ENCODE measurements at places on chromosomes 12 and 14. TPM values are rescaled to one million over a fixed set of nuclear protein-coding genes. Genes with fewer than 3 reads are reported as not detected.

- DNase-seq, result no peak
These were observed 79.8 kb upstream of the DIO2 start for GRCh38 chr14:80291101-80291500.

- DNase-seq, result no peak
These were observed 41.3 kb upstream of the CTDSP2 start for GRCh38 chr12:57887631-57888408.

DNA sequence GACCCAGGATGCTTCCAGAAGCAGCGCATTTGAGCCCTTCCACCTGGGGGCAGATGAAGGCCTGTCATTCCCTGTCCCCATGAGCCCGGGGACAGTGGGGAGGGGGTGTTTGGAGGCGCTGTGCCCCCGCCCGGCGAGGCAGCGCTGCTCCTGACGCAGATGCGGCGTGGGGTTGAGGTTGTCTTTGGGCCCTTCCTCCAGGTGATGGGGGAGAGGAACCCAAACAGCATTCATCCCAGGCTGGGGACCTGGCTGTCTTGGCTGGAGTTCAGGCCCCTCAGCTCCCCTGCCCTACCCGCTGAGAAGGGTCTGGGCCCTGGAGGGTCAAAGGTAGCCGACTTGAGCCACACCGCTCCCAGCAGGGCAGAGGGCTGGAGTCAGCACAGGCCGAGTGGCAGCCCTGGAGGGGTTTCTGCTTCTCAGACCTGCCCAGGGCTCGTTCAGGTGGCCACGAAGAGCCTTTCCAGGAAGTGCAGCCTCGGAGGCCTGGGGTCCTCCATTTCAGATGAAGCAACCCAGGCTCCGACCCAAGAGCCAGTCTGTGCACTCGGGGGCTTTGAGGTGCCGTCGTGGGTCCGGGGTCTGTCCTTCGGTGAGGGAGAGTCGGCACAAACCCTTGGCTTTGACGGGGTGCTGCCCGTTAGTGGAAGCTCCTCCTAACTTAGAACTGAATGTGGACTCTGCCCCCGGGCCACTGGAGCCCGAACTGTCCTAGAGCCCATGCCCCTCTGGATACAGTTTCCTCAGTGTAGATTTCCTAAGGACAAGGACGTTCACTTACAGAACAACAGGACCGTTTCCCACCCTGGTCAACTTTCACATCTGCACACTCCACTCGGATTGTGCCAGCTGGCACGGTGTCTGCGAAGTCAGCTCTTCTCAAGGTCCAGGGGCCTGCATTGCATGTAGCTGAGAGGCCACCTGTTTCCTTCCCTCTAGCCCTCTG, 16.1 kb downstream of the ACADS start:
- DNase-seq, result peak; percentile 69

- DNase-seq, result no peak
These were observed 218.6 kb upstream of the SYT1 start for GRCh38 chr12:78645956-78646355.

DNA sequence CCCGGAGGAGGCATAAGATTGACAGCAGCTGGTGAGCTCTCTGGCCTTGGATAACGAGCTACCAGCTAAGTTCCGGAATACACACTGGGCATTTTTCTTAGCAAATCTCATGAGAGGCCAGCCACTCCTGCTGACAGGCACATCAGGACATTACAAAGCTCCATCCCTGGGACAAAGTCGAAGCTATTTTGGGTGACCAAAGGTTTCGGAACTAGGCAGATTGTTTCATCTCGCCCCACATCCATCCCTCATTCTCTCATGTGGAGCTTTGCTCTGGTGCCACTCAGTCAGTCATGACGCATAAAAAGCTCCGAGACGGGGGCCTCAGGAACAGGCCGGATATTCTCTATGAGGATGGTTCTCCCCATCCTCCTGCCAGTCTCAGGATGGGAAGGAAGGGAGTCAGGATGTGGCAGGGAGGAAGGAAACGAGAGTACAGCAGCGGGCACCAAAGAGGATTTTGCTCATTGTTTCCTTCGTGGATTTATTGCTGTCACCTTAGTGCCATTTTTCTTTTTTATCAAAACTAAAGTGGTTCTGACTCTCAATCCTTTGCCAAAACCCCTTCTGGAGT, 253.1 kb upstream of the FKBP4 start:
- no peak for DNase-seq

DNA sequence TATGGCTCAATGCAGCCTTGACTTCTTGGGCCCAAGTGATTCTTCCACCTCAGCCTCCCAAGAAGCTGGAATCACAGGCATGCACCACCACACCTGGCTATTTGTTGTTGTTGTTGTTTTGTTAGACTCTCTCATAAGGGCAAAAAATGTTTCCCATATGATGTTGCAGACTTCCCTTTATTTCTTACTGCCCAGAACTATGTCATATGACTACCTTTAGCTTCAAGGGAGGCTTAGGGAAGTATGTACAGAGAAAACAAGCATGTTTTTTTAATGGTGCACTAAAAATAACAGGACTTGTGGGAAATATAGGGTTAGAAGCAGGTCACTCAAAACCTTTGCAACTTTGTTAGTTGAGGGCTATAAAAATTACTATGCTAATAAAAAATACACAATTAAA, 4.3 kb upstream of the GPR19 start:
- no peak for DNase-seq

Gene IFT43
- total RNA-seq, result 13.7 TPM

DNA sequence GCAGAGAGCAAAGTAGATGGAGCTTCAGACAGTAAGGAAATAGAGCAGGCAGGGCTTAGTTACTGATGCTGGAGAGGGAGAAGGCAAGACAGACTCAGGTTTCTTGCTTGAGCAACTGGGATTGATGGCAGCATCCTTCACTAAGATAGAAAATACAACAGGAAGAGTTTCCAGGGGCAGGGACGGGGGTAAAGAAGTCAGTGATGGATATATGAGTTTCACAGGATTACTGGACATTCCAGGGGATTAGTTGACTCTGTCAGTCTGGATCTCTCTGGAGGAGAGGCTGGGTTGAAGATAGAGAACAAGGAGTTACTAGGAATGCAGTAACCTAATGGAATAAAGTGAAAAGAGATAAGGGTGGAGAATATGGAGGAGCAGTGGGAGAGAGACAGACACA, 74.5 kb upstream of the ATF1 start:
- no peak for DNase-seq

Gene AQP6
- total RNA-seq, result 0.28 TPM

DNA sequence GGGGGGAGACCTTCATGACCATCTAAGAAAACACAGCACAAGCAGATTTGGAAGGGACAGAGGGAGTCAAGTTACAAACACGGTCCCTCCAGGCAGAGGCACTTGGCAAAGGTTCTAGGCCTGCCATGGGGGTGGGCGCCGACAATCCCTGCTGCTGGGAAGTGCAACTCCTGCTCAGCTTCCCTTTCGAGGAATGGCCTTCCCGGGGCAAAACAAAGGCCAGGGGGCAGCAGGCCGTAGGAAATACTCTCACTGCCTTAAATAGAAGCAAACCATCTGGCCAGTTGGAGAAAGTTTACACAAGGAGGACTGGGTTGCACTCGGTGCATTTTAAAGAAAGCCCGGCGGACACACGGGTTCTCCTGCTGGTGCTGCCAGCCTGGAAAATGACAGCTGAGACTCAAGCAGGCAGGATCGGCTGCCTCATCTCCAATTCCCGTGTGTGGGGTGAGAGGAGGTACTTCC, 65.8 kb downstream of the ITPK1 start:
- no peak for DNase-seq

- DNase-seq, result no peak
These were observed 29.1 kb downstream of the SYNE2 start for GRCh38 chr14:63881926-63882325.

Gene LMO3
- total RNA-seq, result 0.15 TPM

DNA sequence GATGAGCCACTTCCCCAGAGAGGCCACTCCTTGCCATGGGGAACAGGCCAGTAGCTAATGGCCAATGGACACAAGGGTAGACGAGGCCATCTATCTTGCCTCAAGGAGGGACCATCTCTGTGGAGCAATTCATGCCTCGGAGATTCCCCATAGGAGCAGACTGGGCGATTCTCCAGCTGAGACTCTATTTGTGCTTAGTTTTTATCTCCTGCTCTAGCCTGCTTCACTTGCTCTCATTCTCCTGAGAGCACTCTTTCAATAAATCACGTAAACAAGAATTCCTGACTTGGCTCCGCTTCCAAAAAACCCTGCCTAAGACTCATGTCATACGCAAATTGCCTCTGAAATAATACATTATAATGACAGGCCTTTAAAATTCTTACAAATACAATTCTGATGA, 396.4 kb upstream of the USP15 start:
- no peak for DNase-seq

- peak; percentile 49 for DNase-seq
These were observed 3.0 kb downstream of the EVL start for GRCh38 chr14:100067971-100068959.

DNA sequence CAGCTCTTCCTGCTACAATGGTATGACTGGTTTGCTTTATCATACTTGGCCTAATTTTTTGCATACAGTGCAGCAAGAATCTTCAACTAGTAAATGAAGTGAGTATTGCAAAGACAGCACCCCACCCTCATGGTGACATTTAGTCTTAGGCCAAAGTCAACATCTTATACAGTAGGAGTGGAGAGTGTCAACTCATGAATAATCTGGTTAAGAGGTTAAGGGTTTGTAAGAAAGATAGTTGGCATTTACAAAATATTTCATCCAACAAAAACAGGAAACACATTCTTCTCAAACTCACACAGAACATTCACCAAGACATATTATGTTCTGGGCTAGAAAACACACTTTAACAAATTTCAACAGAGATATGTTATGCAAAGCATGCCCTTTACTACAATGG, 2.2 kb upstream of the OAS1 start:
- DNase-seq, result no peak

DNA sequence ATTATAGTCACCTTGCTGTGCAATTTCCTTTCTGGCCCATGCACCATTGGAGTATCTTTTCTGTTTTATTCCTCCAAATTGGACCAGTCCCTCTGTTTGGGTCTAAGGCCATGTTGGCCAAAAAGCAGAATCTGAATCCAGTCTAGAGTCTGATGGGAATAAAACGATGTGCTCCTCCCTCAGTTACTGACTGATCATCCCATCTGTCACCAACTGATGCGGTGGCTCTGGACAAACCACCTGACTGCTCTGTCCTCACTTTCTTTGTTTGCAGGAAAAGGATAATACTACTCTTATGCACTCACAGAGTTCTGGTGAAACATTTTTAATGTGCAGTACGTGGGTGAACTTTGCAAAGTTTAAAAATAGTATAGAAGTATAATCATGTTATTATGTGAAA, 120.2 kb upstream of the HIF1A start:
- no peak for DNase-seq

Gene NFATC4
- 1.4 TPM for total RNA-seq

Gene TPH2
- total RNA-seq, result not detected

Gene CD27
- total RNA-seq, result 0.58 TPM

Gene SPX
- 0.23 TPM for total RNA-seq

DNA sequence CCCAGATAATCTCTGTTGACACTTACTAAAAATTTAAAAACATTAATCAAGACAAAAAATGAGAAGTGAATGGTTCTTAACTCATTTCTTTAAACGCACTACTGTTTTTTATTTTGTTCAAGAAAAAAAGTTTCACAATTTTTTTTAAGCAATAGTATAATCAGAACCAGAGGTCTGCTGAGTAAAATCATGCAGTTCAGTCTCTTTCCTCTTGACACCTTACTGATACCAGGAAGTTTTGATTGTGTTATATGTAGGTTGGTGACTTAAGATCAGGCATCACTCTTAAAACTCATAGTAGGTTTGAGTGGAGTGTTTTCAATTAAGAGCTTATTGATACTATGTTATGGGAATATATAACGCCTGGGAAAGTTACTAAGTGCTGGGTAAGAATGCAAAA, 121.4 kb downstream of the TRMT5 start:
- no peak for DNase-seq

Gene GALNT16
- 1.1 TPM for total RNA-seq

GRCh38 chr12:85955127-85955526, 81.0 kb downstream of the NTS start:
- no peak for DNase-seq

Gene GARIN6
- total RNA-seq, result not detected

- DNase-seq, result no peak
These were observed 322.3 kb downstream of the DUSP6 start for GRCh38 chr12:89029961-89030360.

DNA sequence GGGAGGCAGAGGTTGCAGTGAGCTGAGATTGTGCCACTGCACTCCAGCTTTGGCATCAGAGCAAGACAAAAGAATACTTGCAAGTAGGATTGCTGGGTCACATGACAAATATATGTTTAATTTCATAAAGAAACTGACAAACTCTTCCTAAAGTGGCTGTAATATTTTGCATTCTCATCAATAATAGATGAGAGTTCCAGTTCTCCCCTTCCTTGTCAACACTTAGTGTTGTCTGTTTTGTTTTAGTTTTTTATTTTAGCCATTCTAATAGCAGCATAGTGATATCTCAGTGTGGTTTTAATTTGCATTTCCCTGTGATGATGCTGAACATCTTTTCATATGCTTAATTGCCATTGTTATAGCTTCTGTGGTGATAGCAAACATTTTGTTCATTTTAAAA, 31.2 kb downstream of the SLC39A9 start:
- no peak for DNase-seq

GRCh38 chr12:89736995-89737394, 28.4 kb upstream of the ATP2B1 start:
- DNase-seq, result no peak

- DNase-seq, result no peak
These were observed 279.0 kb downstream of the ATXN7L3B start for GRCh38 chr12:74816398-74817175.

DNA sequence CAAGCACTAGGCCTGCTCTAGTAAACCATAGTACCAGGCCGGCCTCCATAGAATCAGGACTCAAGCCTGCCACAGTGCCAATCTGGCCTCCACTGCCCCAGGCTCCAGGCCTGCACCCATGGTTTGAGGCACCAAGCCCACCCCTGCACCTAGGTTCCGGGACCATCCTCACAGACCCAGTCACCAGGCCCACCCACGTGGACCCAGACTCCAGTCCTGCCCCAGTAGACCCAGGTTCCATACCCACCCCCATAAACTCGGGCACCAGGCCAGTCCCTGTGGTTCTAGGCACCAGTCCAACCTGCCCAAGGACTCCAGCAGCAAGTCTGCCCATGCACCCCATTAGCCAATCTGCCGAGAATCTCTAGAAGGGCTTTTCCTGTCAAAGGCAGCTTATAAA, 501.8 kb upstream of the TMPO start:
- no peak for DNase-seq

Gene KRT85
- total RNA-seq, result not detected

- DNase-seq, result no peak
These were observed 1.3 kb upstream of the JDP2 start for GRCh38 chr14:75426332-75427125.

- peak; percentile 95 for DNase-seq
These were observed at the start of gene ARID4A for GRCh38 chr14:58298477-58299400. Gene ARID4A, plus strand, starts transcription at chr14:58298555. Its CDS starts 1,300 bp downstream, at chr14:58299855.

- DNase-seq, result peak; percentile 8
These were observed 104.0 kb downstream of the GCH1 start for GRCh38 chr14:54798465-54799124.

All from left lobe of liver (tissue), 2 donors.